Fibroblast of skin of scalp (primary cell): ENCODE measurements at places on chromosomes 4 and X.

DNA sequence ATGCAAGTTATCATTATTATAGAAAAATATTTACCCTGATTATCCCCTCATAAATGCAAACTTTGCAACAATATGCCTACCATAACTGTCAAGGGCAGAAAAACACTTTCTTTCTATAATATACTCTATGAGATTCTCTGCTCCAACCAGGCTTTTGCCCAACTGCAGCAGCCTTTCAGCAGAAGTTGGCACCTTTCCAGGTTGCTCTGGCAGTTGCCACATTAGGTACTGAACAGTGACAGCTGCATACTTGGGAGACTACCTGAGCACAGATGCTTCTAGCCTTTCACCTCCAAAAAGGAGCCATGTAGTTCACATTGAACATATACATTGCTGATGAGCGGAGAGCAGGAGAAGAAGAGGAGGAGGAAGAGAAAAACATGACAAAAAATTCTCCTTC lies 69.5 kb upstream of the BRWD3 start:
- no peak for DNase-seq

DNA sequence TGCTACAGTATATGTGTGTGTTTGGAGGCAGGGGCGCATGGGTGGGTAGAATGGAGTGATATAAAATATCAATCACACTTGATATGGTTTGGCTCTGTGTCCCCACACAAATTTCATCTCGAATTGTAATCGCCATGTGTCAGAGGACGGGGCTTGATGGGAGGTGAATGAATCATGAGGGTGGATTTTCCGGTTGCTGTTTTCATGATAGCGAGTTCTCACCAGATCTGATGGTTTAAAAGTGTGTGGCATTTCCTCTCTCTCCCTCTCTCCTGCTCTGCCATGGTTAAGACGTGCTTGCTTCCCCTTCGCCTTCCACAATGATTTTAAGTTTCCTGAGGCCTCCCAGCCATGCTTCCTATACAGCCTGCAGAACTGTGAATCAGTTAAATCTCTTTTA lies 14.8 kb downstream of the SOWAHB start:
- peak; percentile 65 for DNase-seq

- DNase-seq: no peak
These were observed 581.4 kb downstream of the RAB28 start for GRCh38 chr4:12902735-12903134.

- peak; percentile 80 for DNase-seq
These were observed 83.4 kb downstream of the UCHL1 start for GRCh38 chr4:41339812-41340809.

DNA sequence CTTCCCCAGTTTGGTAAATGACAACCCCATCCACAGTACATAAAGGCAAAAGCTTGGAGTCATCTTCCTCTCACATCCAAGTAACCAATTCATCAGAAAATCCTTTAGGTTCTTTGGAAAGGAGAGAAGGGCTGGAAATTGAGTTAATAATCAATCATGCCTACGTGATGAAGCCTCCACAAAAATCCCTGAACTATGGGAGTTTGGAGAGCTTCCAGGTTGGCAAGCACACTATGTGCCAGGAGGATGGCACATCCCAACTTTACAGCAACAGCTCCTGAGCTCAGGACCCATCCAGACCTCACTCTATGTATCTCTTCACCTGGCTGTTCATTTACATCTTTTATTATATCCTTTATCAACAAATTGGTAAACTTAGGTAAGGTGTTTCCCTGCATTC lies 98.9 kb downstream of the IQCM start:
- no peak for DNase-seq

DNA sequence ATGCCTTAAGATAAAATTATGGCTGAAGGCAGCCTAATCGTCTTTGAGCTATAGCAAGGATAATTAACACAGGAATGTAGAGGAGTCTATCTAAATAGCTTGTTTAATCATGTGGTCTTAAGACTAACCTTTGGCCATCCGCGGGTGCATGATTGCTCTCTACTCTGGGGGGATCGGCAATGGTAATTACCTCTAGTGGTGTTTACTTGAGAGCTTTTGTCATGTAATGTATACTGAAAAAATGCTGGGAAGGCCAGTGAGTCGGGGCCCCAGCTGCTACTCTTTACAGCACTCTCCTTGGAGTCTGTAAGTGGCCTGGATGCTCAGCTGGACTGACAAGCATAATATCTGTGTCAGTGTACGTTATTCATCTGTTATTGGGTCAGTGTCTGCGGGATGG lies 65.5 kb upstream of the GNPDA2 start:
- no peak for DNase-seq

GRCh38 chrX:144801786-144802185 lies 445.5 kb upstream of the SPANXN1 start:
- DNase-seq: no peak

DNA sequence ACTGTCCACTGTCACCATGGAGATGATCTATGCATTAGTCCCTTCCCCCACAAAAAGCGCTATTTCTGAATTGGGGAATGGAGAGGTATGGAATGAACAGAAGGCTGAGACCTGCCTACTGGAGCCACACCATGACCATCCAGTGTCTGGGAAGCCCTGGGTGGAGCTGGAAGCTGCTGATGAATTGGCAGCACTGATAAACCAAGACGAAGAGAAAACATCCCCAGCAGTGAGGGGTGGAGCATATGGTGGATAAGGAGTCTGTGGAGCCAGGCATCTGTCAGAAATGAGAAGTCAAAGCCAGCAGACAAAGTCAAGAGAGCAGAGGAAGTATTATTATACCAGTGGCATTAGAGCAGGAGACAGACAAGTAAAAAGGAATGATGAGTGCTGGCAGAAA lies 13.2 kb downstream of the CC2D2A start:
- peak; percentile 19 for DNase-seq

DNA sequence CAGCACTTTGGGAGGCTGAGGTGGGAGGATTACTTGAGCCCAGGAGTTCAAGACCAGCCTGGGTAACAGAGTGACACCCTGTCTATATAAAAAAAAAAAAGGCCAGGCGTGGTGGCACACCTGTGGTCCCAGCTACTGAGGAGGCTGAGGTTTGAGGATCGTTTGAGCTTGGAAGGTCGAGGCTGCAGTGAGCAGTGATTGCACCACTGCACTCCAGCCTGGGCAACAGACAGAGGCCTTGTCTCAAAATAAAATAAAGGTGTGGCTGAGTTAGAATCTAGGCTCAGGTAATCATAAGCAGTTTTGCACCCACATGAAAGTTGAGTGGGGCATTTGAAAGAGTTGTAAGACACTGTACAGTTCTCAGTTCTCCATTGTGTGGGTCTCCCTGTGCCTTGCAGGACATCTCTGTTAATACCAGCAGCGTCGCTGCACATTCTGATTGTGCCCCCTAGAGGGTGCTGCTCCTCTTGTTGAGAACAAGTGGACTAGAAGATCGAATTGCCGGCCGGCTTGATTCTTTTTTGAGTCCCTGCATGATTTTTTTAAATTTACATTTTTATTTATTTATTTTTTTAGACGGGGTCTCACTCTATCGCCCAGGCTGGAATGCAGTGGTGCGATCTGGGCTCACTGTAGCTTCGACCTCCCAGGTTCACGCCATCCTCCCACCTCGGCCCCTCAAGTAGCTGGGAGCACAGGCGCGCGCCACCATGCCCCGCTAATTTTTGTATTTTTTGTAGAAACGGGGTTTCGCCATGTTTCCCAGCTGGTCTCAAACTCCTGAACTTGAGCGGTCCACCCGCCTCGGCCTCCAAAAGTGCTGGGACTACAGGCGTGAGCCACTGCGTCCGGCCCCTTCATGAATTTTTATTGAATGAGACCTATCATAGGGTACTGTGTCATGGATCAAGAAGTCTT lies 73.6 kb upstream of the RBMX start:
- DNase-seq: peak; percentile 72

DNA sequence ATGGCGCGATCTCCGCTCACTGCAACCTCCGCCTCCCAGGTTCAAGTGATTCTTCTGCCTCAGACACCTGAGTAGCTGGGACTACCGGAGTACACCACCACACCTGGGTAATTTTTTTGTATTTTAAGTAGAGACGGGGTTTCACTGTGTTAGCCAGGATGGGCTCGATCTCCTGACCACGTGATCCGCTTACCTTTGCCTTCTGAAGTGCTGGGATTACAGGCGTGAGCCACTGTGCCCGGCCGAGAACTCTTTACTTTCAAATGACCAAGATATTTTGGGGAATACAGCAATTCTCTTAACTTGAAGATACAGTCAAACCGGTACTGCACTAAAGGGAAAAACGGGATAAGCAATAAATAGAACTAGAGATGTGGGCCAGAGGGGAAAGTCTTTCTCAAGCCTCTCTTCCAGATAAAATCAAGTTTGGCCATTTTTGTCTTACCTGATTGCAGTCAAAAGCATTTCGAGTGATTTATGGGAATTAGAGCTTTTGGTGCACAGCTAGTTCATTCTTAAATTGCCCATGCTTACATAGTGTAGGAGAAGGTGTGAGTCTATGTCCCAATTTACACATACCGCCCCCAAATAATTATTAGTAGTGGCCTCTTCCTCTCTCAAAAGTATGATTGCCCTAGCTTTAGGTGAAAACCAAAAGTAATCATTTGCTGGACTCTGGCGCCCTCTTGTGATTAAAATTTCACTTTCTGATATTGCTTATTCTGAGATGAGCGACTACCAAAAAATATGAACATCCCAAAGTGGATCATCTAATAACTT lies 53.2 kb upstream of the ABCG2 start:
- peak; percentile 54 for DNase-seq

DNA sequence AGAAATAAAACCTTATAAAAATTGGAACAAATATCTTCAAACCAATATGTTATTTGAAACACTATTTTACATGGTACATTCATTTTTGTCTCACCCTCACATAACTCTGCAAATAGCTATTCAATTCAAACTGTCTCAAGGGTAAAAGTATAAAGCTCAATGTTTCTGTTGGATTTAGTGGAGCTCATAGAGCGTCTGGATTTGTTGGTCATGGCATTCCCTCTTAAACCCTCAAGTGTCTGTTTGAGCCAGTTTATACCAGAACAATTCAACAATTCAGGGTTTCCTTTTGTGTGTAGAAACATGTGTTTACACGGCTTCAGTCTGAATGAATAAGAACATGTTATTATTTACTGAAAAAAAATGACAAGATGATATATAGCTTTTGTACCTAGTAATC lies 161.6 kb downstream of the PCDH18 start:
- no peak for DNase-seq

- no peak for DNase-seq
These were observed 123.6 kb upstream of the NR3C2 start for GRCh38 chr4:148565801-148566200.

DNA sequence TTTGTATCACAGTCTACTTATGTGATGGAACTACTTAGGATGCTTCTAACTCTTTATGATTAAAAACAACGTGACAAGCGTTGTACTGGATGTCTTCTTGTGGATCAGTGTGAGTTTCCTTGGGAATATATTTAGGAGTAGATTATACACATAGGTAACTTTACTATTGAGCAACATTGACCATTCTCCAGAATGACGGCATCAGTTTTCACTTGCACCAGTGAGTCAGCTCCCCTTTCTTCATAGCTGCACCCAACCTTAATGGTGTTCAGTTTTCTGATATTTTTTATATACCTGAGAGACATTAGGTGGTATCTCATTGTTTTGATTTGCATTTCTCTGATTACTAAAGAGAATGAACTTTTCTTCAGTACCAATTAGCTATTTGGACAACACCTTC lies 343.9 kb downstream of the ADGRL3 start:
- DNase-seq: no peak

DNA sequence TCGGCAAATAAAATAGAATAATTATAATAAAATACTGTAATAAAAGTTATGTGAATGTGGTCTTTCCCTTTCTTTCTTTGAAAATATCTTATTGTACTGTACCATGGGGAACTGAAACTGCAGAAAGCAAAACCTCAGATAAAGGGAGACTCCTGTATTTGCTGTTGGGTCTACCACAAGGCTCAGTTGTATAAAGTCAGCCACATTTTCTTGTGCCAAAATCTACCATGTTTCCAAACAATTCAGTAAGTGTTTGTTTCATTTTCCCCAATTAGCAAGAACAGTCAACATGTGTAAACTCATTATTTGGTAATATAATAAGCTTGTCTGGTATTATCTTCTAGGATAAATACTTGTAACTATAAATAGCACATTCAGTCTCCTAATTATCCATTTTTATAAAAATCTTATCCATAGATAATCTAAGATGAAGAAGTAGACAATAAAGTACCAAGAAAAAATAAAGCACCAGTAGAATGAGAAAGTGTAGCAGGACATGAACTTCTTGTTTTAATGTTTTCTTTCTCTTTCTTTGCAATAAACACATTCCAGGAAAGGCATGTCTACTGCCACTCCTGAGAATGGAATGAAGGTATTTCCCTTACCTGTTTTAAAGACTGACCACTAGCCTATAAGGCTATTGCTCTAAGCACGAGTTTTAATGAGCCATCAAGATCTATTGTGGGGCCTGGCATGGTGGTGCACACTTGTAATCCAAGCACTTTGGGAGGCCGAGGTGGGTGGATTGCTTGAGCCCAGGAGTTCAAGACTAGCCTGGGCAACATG lies 15.0 kb upstream of the OTUD4 start:
- DNase-seq: no peak

DNA sequence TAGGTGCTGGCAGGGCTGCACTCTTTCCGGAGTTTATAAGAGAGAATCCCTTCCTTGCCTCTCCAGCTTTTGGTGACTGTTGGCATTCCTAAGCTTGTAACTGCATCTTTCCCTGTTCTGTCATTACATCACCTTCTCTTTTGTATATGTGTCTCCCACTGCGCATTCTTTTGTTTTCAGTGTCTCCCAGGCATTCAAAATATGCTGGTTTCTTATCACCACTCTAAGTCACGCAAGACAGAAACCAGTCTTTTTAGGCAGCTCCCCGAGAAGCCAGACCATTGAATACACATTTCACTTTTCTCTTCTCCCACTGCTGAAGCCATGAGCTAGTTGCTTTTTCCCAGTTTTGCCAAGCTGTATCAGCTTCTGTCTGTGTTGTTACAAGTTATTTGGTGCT lies 71.0 kb downstream of the LAS1L start:
- peak; percentile 27 for DNase-seq
